Esophagus muscularis mucosa (tissue), 4 donors: ENCODE measurements at places on chromosomes 7 and 10. TPM values are rescaled to one million over a fixed set of nuclear protein-coding genes. Genes with fewer than 3 reads are reported as not detected.

DNA sequence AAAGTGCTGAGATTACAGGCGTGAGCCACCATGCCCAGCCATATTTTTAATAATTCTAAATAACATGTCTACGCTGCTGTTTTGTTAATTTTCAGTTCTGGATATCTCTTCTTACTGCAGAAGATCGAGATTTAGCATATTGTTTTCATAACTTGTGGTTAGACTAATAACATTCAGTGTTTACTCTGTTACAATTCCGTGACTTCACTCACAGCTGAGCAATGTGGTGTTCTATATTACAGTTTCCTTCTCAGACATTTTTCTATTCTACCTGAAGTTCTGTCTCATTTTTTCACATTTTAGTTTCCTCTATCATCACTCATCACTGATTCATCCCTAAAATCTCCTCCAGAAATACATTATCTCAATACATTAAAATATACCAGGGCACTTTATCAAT is 10.9 kb downstream of the RNF32 start:
- DNase-seq: no peak
- H3K36me3 ChIP-seq: no peaks in the 10 kb centered on the region
- H3K4me3 ChIP-seq: no peak overlapping the region
- peaks cover 47% of the 10 kb centered on the region for H3K27me3 ChIP-seq
- no peaks in the 10 kb centered on the region for H3K4me1 ChIP-seq

GRCh38 chr10:104809288-104810090 is 168.4 kb downstream of the SORCS3 start:
- H3K4me3 ChIP-seq: no peak overlapping the region
- DNase-seq: no peak
- H3K36me3 ChIP-seq: no peaks in the 10 kb centered on the region
- no peaks in the 10 kb centered on the region for H3K27me3 ChIP-seq
- no peak overlapping the region for H3K27ac ChIP-seq

- DNase-seq: no peak
- no peak overlapping the region for H3K27ac ChIP-seq
- H3K36me3 ChIP-seq: no peaks in the 10 kb centered on the region
These were observed 281.3 kb downstream of the GPR158 start for GRCh38 chr10:25455980-25456567.

DNA sequence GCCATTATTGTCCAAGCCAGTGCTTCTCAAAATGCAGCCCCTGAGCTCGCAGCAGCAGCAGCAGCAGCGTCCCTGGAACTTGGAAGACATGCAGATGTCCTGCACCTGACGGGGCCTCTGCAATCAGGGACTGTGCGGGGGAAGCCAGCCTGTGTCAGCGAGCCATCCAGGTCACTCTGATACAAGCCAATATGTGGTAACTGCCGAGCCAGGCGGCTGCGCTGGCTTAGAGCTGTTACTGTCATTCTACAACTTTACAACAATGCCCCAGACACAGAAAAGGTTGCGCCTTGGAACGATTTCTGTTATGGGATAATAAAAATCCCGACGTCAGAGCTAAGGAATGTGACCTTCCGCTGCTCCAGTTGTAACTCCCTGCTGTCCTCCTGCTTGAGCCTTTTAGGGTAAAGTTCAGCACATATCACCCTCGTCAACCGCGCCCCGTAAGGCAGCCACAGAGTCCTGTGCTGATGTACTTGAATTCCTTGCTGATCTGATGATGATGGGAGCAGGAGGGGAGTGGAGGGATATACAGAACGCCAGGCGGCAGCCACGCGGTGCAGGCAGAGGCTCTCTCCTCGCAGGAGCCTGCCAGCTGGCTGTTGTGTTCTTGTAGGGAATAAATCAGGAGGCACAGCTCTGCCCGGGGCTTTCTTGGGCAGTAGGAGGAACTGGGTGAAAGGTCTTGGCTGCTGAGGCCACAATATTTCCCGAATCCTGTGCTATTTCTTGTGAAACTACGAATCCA is 20.0 kb upstream of the CRYGN start:
- DNase-seq: peak; percentile 96
- peak overlapping the region; percentile 96 for H3K27ac ChIP-seq
- peaks cover 34% of the 10 kb centered on the region for H3K4me1 ChIP-seq
- peaks cover under 1% of the 10 kb centered on the region for H3K36me3 ChIP-seq
- no peaks in the 10 kb centered on the region for H3K27me3 ChIP-seq

DNA sequence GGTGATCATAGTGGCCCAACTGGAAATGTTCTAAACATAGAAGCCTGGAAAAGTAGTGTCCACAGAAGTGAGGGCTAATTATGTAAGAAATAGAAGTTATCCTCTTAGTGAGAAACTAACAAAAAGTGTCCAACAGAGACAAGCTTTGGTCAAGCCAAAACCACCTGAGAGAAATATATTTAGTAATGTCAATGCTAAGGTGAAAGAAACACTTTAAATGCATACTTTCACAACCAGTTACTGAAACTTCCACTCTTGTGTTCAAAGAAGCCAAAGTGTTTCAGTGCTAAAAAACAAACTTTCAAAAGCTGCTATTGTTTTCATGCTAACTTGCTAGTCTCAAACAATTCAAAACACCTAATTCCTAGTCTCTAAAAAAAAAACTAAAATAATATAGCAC is 18.1 kb downstream of the RAB11FIP2 start:
- DNase-seq: no peak
- peaks cover 12% of the 10 kb centered on the region for H3K36me3 ChIP-seq
- peaks cover 9% of the 10 kb centered on the region for H3K4me1 ChIP-seq

The OPN4 gene
- total RNA-seq: not detected

The TMEM140 gene
- total RNA-seq: 13.0 TPM

The ZNF22 gene
- total RNA-seq: 17.5 TPM

The TDRD1 gene
- not detected for total RNA-seq

The AMPH gene
- 7.4 TPM for total RNA-seq

The UNCX gene
- total RNA-seq: not detected

The SYT15 gene
- 2.1 TPM for total RNA-seq
